Spleen (tissue), 13 donors: ENCODE measurements at places on chromosomes 12 and 14. TPM values are rescaled to one million over a fixed set of nuclear protein-coding genes. Genes with fewer than 3 reads are reported as not detected.

DNA sequence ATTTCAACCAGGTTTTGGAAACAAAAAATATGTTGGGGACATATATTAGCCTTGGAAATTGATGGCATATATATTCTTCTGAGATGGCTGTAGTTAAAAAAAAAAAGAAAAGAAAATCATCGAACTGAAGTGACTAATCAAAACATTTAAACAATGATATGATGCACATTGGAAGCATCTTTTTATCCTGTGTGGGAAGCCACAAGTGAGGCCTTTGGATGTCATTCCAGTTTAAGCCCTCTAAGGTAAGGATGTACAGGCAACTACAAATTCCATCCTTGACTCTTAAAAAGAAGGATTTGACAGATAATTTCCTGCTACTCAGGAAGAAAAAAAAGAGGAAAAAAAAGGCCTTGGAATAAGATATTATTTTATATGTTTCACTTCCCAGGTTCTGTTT lies 9.6 kb upstream of the PTPRB start:
- peak overlapping the region; percentile 76 for H3K27ac ChIP-seq
- H3K4me1 ChIP-seq: peaks cover 5% of the 10 kb centered on the region
- no peaks in the 10 kb centered on the region for H3K27me3 ChIP-seq

DNA sequence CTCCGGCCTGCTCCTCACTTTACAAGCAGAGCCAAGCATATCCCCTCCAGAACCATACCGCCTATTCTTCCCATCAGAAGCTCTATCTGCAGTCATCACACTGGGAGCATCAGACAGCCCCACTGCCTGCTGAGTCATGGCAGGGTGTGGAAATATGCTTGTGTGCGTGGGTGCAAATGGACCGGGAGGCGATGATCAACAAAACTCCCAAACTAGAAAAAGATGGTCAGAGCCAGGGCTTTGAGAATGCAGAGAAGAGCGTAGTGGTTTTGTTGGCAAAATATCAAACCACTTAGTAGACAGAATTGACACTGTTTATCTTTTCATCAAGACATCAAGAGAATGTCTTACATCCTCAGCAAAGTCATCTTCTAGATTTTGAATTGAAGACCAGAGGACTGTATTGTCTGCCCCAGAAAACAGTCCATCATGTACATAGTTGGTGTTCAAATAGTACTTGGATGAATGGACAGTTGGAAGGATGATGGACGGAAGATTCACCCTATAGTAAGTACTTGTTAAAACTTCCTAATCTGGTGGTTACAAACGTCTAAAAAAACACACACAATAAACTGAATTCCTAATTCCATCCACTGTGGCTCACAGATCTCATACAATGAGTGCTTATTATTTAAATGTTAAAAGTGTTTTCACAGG lies 54.9 kb downstream of the VWF start:
- H3K27me3 ChIP-seq: no peaks in the 10 kb centered on the region
- no peak overlapping the region for H3K27ac ChIP-seq
- peaks cover 5% of the 10 kb centered on the region for H3K36me3 ChIP-seq
- peaks cover 7% of the 10 kb centered on the region for H3K4me1 ChIP-seq

GRCh38 chr12:22283508-22283907 lies 51.0 kb downstream of the ST8SIA1 start:
- H3K4me1 ChIP-seq: peaks cover 3% of the 10 kb centered on the region
- H3K4me3 ChIP-seq: no peak overlapping the region
- no peaks in the 10 kb centered on the region for H3K36me3 ChIP-seq
- no peak for DNase-seq
- H3K27ac ChIP-seq: no peak overlapping the region

DNA sequence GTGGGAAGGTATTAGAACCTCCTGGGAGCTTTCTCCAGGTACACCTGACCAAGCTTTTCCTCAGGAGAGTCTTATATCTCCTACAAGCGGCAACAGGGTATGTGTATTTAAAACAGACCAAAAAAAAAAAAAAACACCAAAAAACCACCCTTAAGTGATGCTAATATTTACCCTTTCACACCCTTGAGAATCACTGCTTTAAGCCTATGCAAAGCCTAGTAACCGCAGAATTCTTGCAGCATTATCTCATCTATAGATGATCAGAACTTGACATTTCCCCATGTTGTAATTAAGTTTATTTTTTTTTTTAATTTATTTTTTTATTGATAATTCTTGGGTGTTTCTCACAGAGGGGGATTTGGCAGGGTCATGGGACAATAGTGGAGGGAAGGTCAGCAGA lies 19.3 kb downstream of the ZNF641 start:
- no peak overlapping the region for H3K4me3 ChIP-seq
- no peaks in the 10 kb centered on the region for H3K36me3 ChIP-seq
- H3K27ac ChIP-seq: no peak overlapping the region
- H3K27me3 ChIP-seq: no peaks in the 10 kb centered on the region
- no peak for DNase-seq

GRCh38 chr14:85620947-85621346 lies 91.0 kb downstream of the FLRT2 start:
- no peak overlapping the region for H3K4me3 ChIP-seq
- no peak overlapping the region for H3K27ac ChIP-seq
- H3K4me1 ChIP-seq: no peaks in the 10 kb centered on the region
- peaks cover 7% of the 10 kb centered on the region for H3K36me3 ChIP-seq

GRCh38 chr12:12744546-12745305 lies 27.6 kb downstream of the CDKN1B start:
- peaks cover 7% of the 10 kb centered on the region for H3K36me3 ChIP-seq
- H3K4me3 ChIP-seq: no peak overlapping the region
- H3K27me3 ChIP-seq: no peaks in the 10 kb centered on the region
- no peak for DNase-seq
- peaks cover 5% of the 10 kb centered on the region for H3K4me1 ChIP-seq

The BICDL1 gene
- 9.8 TPM for total RNA-seq

DNA sequence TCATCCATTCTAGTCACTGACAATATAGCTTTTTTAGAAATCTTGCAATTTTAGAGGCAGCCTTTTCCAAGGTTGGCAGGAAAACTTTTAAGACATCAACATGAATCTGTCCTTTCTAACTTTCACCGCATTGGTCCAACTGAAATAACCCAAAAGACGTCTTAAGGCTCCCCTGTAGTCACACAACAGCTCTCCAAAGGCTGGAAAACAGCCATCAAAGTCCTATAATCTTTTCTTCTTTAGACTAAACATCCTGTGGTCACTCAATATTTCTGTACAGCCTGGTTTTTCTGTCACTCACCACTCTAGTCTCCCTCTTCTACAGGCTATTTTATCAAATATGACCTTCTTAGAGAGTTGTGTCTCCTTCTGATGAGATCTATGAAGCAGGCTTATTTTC lies 4.5 kb upstream of the PTPRB start:
- no peak overlapping the region for H3K27ac ChIP-seq
- DNase-seq: no peak
- H3K36me3 ChIP-seq: no peaks in the 10 kb centered on the region
- H3K4me1 ChIP-seq: peaks cover 11% of the 10 kb centered on the region
- H3K4me3 ChIP-seq: no peak overlapping the region

DNA sequence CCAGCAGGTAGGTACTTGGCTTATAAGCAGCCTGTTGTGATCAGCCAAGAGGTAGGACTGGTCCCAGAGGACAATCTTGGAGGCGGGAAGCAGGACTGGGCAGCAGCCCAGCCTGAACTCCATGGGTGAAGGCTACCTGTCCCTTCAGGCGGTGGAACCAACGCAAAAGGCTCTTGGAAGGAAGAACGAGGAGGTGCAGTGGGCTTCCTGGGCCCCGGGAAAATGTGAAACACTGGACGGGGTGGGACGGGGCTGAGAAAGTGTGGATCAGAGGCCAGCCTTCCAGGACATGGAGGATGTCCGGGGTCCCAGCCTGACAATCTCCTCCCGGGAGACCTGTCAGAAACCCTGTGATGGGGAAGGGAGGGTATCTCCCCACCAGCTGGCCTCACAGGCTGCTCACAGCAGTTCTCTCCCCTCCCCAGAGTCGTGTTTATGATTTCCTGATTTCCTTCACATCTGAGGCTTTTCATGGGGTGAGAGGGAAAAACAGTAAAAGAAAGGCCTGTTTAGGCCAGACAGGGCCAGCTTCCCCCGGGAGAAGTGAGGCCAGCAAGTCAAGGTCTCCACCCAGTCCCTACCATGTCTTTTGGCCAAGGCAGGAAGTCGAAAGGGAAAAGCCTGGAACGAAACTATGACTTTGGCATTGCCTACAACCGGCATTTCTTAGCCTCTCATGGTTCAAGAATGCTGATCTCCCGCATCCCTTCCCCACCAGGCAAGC lies 11.3 kb downstream of the CMKLR1 start:
- H3K27me3 ChIP-seq: no peaks in the 10 kb centered on the region
- DNase-seq: peak; percentile 45
- no peak overlapping the region for H3K27ac ChIP-seq
- no peak overlapping the region for H3K4me3 ChIP-seq
- peaks cover 22% of the 10 kb centered on the region for H3K4me1 ChIP-seq
- H3K36me3 ChIP-seq: no peaks in the 10 kb centered on the region

The TEX22 gene
- total RNA-seq: 0.33 TPM

GRCh38 chr12:46763230-46763629 lies 62.6 kb downstream of the SLC38A4 start:
- DNase-seq: no peak
- no peaks in the 10 kb centered on the region for H3K4me1 ChIP-seq
- no peak overlapping the region for H3K27ac ChIP-seq
- no peak overlapping the region for H3K4me3 ChIP-seq
- no peaks in the 10 kb centered on the region for H3K36me3 ChIP-seq

GRCh38 chr12:57095440-57095839 lies 6.5 kb downstream of the NAB2 start:
- H3K4me1 ChIP-seq: peaks cover 64% of the 10 kb centered on the region
- peaks cover 66% of the 10 kb centered on the region for H3K36me3 ChIP-seq
- H3K27ac ChIP-seq: peak overlapping the region; percentile 82
- no peaks in the 10 kb centered on the region for H3K27me3 ChIP-seq
- no peak overlapping the region for H3K4me3 ChIP-seq

DNA sequence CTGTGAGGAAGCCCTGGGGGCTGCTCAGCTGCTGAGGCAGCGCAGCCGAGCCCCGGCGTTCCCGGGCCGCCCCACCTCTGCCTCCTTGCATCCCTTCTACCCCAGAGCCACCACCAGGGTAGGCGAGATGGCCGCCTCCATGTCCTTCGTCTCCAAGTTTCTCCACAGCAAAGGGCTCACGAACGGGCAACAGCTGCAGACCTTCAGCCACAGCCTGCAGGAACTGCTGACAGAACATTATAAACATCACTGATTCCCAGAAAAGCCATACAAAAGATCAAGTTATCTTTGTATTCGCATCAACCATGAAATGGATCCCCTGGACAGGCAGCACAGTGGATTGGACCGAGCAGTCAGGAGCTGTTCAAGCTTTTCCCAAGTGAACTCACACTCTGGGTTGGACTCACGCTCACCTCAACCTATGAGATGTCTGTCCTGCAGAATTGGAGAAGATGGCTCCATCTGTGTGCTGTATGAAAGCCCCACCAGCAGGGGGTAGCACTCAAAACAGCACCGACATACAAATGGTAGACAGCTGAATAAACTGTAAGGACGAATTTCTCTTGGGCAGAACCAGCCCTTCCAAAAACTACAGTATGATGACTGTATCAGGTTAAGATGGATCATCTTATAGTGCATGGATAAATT lies 19.4 kb upstream of the A2M start:
- H3K4me1 ChIP-seq: no peaks in the 10 kb centered on the region
- no peaks in the 10 kb centered on the region for H3K27me3 ChIP-seq
- H3K4me3 ChIP-seq: no peak overlapping the region
- H3K36me3 ChIP-seq: no peaks in the 10 kb centered on the region

DNA sequence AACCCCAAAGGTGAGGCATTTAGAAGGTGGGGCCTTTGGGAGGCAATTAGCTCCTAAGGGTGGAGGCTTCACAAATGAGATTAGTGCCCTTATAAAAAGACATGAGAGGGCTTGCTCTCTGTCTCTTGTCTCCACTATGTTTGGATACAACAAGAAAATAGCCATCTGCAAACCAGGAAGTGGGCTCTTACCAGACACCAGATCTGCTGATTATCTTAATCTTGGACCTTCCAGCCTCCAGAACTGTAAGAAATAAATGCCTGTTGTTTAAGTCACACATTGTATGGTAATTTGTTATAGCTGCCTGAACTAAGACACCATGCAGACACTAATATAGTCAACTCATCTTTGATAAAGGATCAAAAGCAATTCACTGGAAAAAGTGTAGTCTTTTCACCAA lies 34.4 kb downstream of the TMEM116 start:
- no peak overlapping the region for H3K27ac ChIP-seq
- H3K4me3 ChIP-seq: no peak overlapping the region
- H3K36me3 ChIP-seq: no peaks in the 10 kb centered on the region
- H3K27me3 ChIP-seq: no peaks in the 10 kb centered on the region

DNA sequence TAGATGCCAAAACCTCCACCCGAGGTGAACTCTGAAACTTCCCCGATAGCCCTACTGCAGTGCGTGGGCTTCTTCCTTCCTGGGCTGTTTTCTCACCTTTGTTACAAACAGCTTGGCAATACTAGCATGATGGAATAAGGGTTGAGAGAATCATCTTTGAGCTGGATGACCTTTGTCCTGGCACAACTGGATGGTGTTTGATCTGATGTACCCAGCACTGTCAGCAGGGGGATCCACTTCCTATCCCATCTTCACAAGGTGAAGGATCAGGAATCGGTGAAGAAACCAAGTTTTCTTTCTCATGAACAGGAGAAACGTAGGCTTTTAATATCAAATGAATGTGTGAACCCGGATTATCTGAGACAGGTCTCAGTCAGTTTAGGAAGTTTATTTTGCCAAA lies 19.5 kb upstream of the LRRC10 start:
- no peaks in the 10 kb centered on the region for H3K4me1 ChIP-seq
- no peak overlapping the region for H3K27ac ChIP-seq
- H3K36me3 ChIP-seq: no peaks in the 10 kb centered on the region
- no peaks in the 10 kb centered on the region for H3K27me3 ChIP-seq
- H3K4me3 ChIP-seq: no peak overlapping the region
- DNase-seq: no peak

- H3K4me1 ChIP-seq: no peaks in the 10 kb centered on the region
- H3K27me3 ChIP-seq: no peaks in the 10 kb centered on the region
- no peak overlapping the region for H3K4me3 ChIP-seq
- no peak for DNase-seq
- H3K27ac ChIP-seq: no peak overlapping the region
- no peaks in the 10 kb centered on the region for H3K36me3 ChIP-seq
Measured at GRCh38 chr12:60760965-60761364, 1165.1 kb downstream of the SLC16A7 start.

GRCh38 chr12:81350309-81350708 lies 272.4 kb downstream of the ACSS3 start:
- H3K27ac ChIP-seq: no peak overlapping the region
- H3K27me3 ChIP-seq: no peaks in the 10 kb centered on the region
- no peaks in the 10 kb centered on the region for H3K4me1 ChIP-seq
- no peak overlapping the region for H3K4me3 ChIP-seq
- no peak for DNase-seq

DNA sequence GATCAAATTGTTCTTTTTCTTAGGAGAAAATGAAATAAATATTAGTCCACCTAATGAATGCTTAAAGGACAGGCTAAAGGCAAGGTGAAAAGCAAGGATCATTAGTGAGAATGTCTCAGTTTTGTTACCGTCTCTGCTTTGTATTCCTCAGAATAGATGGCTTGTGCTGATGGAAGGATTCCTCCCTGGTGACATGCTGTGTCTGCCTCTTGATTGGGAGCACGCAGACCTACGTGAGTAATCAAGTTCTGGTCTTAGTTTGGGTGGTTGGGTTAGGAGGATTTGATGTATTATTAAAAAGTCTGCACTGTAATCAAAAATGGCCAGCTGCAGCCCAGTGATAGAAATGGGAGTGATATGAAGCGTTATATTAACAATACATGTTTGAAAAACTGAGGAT lies 78.8 kb upstream of the RTL1 start:
- no peak for DNase-seq
- H3K4me3 ChIP-seq: no peak overlapping the region
- no peaks in the 10 kb centered on the region for H3K36me3 ChIP-seq
- no peak overlapping the region for H3K27ac ChIP-seq
- no peaks in the 10 kb centered on the region for H3K4me1 ChIP-seq

The TAS2R43 gene
- 4.6 TPM for total RNA-seq

- H3K27me3 ChIP-seq: no peaks in the 10 kb centered on the region
- no peak overlapping the region for H3K4me3 ChIP-seq
- no peaks in the 10 kb centered on the region for H3K36me3 ChIP-seq
- no peak for DNase-seq
Measured at GRCh38 chr14:44803239-44803905, 158.4 kb downstream of the KLHL28 start.
